Vagina (tissue), 2 donors: ENCODE measurements at places on chromosomes 11 and 22.

DNA sequence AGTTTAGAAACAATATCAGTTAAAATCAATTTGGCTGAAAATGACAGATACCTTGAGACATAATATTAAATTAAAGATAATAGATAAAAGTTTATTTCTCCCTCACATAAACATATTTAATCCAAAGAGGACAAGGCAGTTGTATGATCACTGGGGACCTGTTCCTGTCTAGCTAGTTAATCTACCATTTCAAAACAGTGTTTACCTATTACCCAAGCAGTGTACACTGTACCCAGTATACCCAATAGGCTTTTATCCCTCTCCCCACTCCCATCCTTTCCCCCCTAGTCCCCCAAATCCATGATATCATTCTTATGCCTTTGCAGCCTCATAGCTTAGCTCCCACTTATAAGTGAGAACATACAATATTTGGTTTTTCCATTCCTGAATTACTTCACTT lies 229.7 kb upstream of the LARGE1 start:
- H3K27ac ChIP-seq: no peak overlapping the region
- H3K36me3 ChIP-seq: no peaks in the 10 kb centered on the region
- DNase-seq: no peak
- H3K4me1 ChIP-seq: no peaks in the 10 kb centered on the region
- no peaks in the 10 kb centered on the region for H3K27me3 ChIP-seq

DNA sequence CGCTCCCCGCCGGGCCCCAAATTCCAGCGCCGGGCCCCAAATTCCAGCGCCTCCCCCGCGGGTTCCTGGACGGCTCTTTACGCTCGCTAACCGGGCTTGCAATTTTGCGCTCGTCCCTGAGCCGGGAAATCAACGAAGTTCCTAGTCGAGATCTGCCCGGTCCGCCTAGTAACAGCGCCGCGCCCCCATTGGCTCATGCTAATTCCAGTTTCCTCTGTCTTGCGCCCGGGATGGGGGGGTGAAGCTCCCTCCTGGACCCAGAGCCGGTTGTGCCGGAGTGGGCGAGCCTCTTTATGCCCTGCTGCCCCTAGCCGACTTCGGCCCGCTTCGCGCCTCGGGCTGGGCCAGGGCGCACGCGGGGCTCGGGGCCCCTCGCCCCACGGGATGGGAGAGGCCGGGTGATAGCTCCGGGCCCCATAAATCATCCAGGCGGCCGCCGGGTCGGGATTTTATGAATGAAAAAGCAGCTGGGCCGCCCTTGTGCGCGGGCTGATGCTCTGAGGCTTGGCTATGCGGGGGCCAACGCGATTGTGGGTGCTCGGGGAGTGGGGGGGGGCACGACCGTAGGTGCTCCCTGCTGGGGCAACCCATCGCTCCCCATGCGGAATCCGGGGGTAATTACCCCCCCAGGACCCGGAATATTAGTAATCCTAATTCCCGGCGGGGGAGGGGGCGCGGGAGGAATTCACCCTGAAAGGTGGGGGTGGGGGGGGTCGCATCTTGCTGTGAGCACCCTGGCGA lies 1.8 kb upstream of the CCND1 start:
- H3K4me1 ChIP-seq: peaks cover 71% of the 10 kb centered on the region
- peak overlapping the region; percentile 43 for H3K4me3 ChIP-seq
- H3K27me3 ChIP-seq: no peaks in the 10 kb centered on the region
- H3K36me3 ChIP-seq: no peaks in the 10 kb centered on the region
- H3K27ac ChIP-seq: peak overlapping the region; percentile 40

GRCh38 chr11:14331476-14332136 lies 27.4 kb downstream of the RRAS2 start:
- no peak overlapping the region for H3K27ac ChIP-seq
- DNase-seq: no peak
- no peaks in the 10 kb centered on the region for H3K27me3 ChIP-seq
- no peaks in the 10 kb centered on the region for H3K36me3 ChIP-seq
- peaks cover 5% of the 10 kb centered on the region for H3K4me1 ChIP-seq

DNA sequence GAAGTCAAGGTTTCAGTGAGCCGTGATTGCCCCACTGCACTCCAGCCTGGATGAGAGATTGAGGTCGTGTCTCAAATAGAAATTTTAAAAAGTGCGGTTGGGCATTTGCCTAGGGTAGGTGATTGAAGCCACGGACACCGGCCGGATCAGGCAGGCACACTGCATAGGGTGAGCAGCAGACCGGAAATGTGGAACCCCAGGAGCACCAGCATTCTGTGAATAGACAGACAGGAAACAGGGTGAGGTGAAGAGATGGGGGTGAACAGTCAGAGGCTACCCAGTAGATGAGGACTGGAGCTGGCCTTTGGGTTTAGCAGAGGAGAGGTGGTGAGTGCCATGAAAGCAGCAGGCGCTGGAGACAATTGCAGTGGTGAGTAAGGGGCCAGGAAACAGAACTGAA lies 43.5 kb downstream of the PPFIA1 start:
- H3K27ac ChIP-seq: no peak overlapping the region
- H3K27me3 ChIP-seq: no peaks in the 10 kb centered on the region
- DNase-seq: no peak
- no peak overlapping the region for H3K4me3 ChIP-seq

DNA sequence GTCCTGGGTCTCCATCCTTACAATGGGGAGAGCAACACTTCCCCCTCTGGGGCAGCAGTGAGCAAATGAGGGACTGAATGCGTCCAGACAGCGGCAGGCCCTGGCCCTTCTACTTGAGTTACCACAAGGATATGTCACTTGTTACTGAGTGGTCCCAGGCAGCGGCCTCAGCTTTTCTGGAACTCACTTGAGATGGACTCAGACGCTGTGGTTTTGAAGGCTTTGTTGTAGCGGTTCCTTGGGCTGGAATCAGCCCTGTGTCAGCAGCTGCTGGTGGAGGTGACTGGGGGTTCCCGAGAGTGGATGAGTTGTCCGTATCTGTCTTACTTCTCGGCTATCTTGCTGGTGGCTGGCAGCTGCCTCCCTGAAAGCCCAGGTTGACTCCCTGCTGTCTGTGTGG lies 77.0 kb downstream of the MICAL2 start:
- H3K27ac ChIP-seq: no peak overlapping the region
- no peak overlapping the region for H3K4me3 ChIP-seq
- no peaks in the 10 kb centered on the region for H3K27me3 ChIP-seq
- H3K36me3 ChIP-seq: no peaks in the 10 kb centered on the region

GRCh38 chr11:2855162-2855561 lies 30.4 kb downstream of the CDKN1C start:
- no peak overlapping the region for H3K27ac ChIP-seq
- no peaks in the 10 kb centered on the region for H3K27me3 ChIP-seq
- no peaks in the 10 kb centered on the region for H3K4me1 ChIP-seq
- H3K4me3 ChIP-seq: no peak overlapping the region
- DNase-seq: no peak

DNA sequence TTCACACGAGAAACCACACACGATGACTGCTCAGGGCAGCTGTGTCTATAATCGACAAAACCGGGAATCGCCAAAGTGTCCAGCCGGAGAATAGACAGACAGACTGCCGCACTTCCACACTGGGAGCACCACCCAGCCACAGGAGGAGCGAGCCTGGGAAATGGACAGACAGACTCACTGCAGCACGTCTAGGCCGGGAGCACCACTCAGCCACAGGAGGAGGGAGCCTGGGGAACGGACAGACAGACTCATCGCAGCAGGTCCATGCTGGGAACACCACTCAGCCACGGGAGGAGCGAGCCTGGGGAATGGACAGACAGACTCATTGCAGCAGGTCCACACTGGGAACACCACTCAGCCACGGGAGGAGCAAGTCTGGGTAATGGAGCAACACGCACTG lies 137.2 kb downstream of the BRD1 start:
- no peak overlapping the region for H3K27ac ChIP-seq
- DNase-seq: peak; percentile 67
- no peak overlapping the region for H3K4me3 ChIP-seq
- H3K4me1 ChIP-seq: no peaks in the 10 kb centered on the region

- peaks cover 29% of the 10 kb centered on the region for H3K4me1 ChIP-seq
- H3K27ac ChIP-seq: no peak overlapping the region
- no peaks in the 10 kb centered on the region for H3K36me3 ChIP-seq
- no peak for DNase-seq
- peaks cover 6% of the 10 kb centered on the region for H3K27me3 ChIP-seq
Measured at GRCh38 chr11:14969901-14970323, 2.2 kb downstream of the CALCA start.

DNA sequence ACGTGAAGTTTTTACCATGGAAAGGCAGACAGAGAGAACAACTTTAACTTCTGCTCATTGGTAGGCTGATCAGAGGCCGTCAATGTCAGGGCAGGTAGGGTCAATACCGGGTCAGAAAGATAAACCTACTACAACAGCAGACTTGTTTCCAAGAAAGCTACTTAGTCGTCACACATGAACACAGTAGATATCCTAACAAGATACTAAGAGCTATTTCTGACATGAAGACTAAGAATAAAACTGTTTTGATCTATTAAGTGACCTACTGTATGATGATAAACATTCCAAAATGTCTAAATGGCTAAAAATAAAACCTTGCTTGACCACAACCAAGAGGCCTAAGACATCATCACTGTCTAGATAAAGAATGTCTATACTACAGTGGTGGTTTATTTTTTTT lies 231.3 kb downstream of the CADM1 start:
- H3K27ac ChIP-seq: no peak overlapping the region
- H3K36me3 ChIP-seq: no peaks in the 10 kb centered on the region
- no peak for DNase-seq

- no peaks in the 10 kb centered on the region for H3K27me3 ChIP-seq
- DNase-seq: peak; percentile 40
- H3K4me1 ChIP-seq: no peaks in the 10 kb centered on the region
- no peaks in the 10 kb centered on the region for H3K36me3 ChIP-seq
Measured at GRCh38 chr11:15944460-15944859, 411.9 kb downstream of the SOX6 start.

- no peaks in the 10 kb centered on the region for H3K36me3 ChIP-seq
- no peak for DNase-seq
- H3K4me1 ChIP-seq: no peaks in the 10 kb centered on the region
- H3K4me3 ChIP-seq: no peak overlapping the region
- no peak overlapping the region for H3K27ac ChIP-seq
- no peaks in the 10 kb centered on the region for H3K27me3 ChIP-seq
Measured at GRCh38 chr11:92162776-92163175, 61.8 kb upstream of the FAT3 start.

- no peaks in the 10 kb centered on the region for H3K36me3 ChIP-seq
- H3K4me1 ChIP-seq: peaks cover 100% of the 10 kb centered on the region
- H3K27ac ChIP-seq: peak overlapping the region; percentile 98
- H3K27me3 ChIP-seq: no peaks in the 10 kb centered on the region
- H3K4me3 ChIP-seq: peak overlapping the region; percentile 40
- no peak for DNase-seq
Measured at GRCh38 chr11:2383852-2384804, 7.0 kb downstream of the CD81 start.

DNA sequence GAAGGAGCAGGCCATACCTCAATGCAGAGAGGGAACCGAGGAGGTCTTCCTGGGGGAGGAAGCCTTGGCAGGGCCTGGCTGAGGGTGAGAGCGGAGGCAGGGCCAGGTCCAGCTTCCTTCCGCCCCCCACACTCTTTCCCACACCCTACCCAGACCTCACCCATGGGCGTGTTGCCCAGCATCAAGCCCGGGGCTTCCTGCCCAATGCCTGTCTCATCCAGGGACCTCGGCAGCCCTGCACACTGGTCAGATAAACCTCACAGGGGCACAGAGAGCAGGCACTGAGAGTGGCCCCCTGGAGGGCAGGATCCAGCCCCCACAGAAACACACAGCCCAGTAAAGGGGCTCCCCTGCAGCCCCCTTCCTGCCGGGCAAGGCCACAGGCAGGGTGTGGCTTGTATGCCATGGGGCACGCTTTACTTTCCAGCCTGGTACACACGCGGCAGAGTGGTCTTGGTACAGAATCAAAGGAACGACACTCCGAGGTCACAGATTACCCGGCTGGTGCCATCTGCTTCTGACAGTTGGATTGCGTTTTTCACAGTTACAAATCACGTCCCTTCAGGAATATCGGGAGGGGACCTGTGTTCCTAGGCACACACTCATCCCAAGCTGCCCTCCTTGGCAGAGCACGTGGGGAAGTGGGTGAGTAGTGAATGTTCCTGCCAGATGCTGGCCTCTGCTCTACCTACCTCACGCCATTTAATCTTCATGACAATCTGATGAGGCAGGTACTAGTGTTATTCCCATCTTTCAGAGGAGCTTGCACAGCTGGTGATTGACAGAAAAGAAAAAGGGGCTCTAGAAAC lies 20.0 kb upstream of the CD5 start:
- no peaks in the 10 kb centered on the region for H3K36me3 ChIP-seq
- H3K27ac ChIP-seq: no peak overlapping the region
- H3K4me3 ChIP-seq: no peak overlapping the region
- no peaks in the 10 kb centered on the region for H3K4me1 ChIP-seq
- DNase-seq: no peak

- peaks cover 6% of the 10 kb centered on the region for H3K36me3 ChIP-seq
- H3K4me3 ChIP-seq: no peak overlapping the region
- no peak overlapping the region for H3K27ac ChIP-seq
Measured at GRCh38 chr22:19215360-19215759, 36.8 kb upstream of the SLC25A1 start.

- no peaks in the 10 kb centered on the region for H3K27me3 ChIP-seq
- H3K4me1 ChIP-seq: no peaks in the 10 kb centered on the region
- no peak overlapping the region for H3K27ac ChIP-seq
- no peaks in the 10 kb centered on the region for H3K36me3 ChIP-seq
- no peak overlapping the region for H3K4me3 ChIP-seq
Measured at GRCh38 chr11:115806056-115806455, 301.8 kb upstream of the CADM1 start.
